Stromal cell of bone marrow (primary cell): ENCODE measurements at places on chromosomes 7 and 10.

- DNase-seq, result no peak
Measured at GRCh38 chr10:86391236-86391840, 24.7 kb upstream of the GRID1 start.

DNA sequence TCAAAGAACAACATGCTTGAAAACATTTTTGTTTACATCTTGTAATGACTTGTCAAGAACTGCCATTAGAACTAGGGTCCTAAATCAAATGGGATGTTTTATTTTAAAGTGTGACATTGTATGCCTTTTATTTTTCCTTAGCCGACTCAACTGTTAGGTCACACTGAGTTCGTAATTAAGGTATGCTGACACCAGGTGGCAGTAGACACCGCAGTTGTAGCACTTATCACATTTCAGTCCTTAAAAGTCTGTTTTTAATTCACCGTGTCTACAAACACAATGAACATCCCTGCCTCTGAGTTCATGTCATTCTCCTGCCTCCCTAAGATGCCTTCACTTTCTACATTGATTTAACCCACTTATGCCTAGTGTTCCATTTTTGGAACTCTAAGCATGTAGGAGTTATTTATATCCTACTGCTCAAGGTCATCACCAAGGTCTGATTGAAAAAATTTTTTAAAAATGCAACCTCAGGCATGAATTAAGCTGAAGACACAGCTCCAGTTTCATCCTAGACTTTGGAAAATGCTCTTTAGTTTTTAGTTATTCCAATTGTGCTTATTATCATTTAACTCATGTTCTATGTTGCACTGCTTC is 186.1 kb downstream of the BMPER start:
- DNase-seq, result no peak

GRCh38 chr10:6071181-6072175 is 9.3 kb upstream of the IL2RA start:
- DNase-seq, result no peak

GRCh38 chr10:97715259-97715874 is 1.8 kb downstream of the MARVELD1 start:
- no peak for DNase-seq
